ENCODE measurements at places on chromosomes 7 and 10. TPM values are rescaled to one million over a fixed set of nuclear protein-coding genes. Genes with fewer than 3 reads are reported as not detected.

TMEM130 gene
- 0.35 TPM for total RNA-seq

MLXIPL gene
- total RNA-seq = not detected

SLC26A5 gene
- total RNA-seq = not detected

CCDC172 gene
- not detected for total RNA-seq

ZNF853 gene
- 3.2 TPM for total RNA-seq

ABCB8 gene
- total RNA-seq = 49.6 TPM

SPDYE16 gene
- not detected for total RNA-seq

MOGAT3 gene
- not detected for total RNA-seq

IFIT1B gene
- total RNA-seq = not detected

CLCN1 gene
- total RNA-seq = 0.09 TPM
